Activated CD4-positive, alpha-beta T cell treated with anti-CD3 and anti-CD28 coated beads, Interleukin-2, amount 10 ng/mL, durations not matched to agents 7 days and 5 days (primary cell): ENCODE measurements at places on chromosomes 3 and 15. TPM values are rescaled to one million over a fixed set of nuclear protein-coding genes. Genes with fewer than 3 reads are reported as not detected.
A peak's percentile ranks its signal among the peaks of the same experiment; 100 is the strongest.

DNA sequence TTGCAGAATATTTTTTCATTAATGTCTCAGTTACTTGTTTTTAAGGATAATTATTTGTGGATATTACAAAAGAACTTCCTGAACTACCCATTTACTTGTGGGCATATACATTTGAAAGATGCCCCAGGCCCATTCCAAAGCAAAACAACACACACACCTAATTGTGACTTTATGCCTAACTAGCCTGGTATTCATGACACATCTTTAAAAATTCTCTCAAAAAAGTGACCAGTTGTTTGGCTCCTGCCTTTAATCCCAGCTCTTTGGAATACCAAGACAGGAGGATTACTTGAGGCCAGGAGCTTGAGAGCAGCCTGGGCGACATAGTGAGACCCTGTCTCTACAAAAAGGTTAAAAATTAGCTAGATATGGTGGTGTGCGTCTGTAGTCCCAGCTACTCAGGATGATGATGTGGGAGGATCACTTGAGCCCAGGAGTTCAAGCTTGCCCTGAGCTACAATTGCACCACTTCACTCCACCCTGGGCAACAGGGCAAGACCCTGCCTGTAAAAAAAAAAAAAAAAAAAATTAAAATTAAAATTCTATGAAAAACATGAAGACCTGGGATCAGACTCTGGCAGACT lies 51.7 kb upstream of the SLC4A7 start:
- peaks cover 21% of the 10 kb centered on the region for H3K4me1 ChIP-seq
- DNase-seq: no peak
- no peak overlapping the region for H3K4me3 ChIP-seq
- peaks cover 3% of the 10 kb centered on the region for H3K36me3 ChIP-seq
- H3K27me3 ChIP-seq: no peaks in the 10 kb centered on the region

- H3K27ac ChIP-seq: no peak overlapping the region
- H3K36me3 ChIP-seq: peaks cover 16% of the 10 kb centered on the region
- H3K4me3 ChIP-seq: no peak overlapping the region
- no peaks in the 10 kb centered on the region for H3K4me1 ChIP-seq
- H3K27me3 ChIP-seq: no peaks in the 10 kb centered on the region
Observed at GRCh38 chr3:197125636-197126035, 96.0 kb upstream of the MELTF start.

- no peak for DNase-seq
- no peak overlapping the region for H3K27ac ChIP-seq
- H3K4me3 ChIP-seq: no peak overlapping the region
- no peaks in the 10 kb centered on the region for H3K36me3 ChIP-seq
Observed at GRCh38 chr15:34718681-34719665, 35.8 kb downstream of the GJD2 start.

DNA sequence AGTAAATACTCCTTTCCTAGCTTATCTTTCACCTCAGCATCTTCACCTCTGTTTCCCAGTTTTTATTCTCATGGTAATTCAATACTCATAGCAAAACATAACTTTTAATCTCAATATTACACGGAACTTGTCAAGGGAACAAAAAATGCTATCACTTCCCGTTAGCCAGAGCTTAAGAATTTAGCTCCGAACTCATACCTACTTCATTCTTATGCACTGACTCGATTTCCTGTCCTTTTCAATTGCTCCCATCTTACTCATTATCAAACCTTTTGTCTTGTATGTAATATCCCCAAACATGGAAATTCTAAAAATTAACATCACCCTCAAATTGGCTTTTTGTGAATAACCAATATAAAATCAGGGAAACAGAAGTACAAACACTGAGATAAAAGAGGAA lies 28.2 kb downstream of the MYEF2 start:
- no peak for DNase-seq
- peaks cover 2% of the 10 kb centered on the region for H3K4me1 ChIP-seq
- H3K36me3 ChIP-seq: peaks cover 18% of the 10 kb centered on the region
- no peak overlapping the region for H3K27ac ChIP-seq
- H3K27me3 ChIP-seq: no peaks in the 10 kb centered on the region

- H3K36me3 ChIP-seq: no peaks in the 10 kb centered on the region
- no peaks in the 10 kb centered on the region for H3K4me1 ChIP-seq
- H3K4me3 ChIP-seq: no peak overlapping the region
- DNase-seq: no peak
- no peak overlapping the region for H3K27ac ChIP-seq
- no peaks in the 10 kb centered on the region for H3K27me3 ChIP-seq
Observed at GRCh38 chr3:84547207-84547606, 411.6 kb upstream of the CADM2 start.

- H3K4me3 ChIP-seq: peak overlapping the region; percentile 85
- peak overlapping the region; percentile 94 for H3K27ac ChIP-seq
- H3K36me3 ChIP-seq: peaks cover 24% of the 10 kb centered on the region
- peaks cover 51% of the 10 kb centered on the region for H3K4me1 ChIP-seq
Observed at GRCh38 chr3:127597020-127597771, 1.0 kb upstream of the MCM2 start.

DNA sequence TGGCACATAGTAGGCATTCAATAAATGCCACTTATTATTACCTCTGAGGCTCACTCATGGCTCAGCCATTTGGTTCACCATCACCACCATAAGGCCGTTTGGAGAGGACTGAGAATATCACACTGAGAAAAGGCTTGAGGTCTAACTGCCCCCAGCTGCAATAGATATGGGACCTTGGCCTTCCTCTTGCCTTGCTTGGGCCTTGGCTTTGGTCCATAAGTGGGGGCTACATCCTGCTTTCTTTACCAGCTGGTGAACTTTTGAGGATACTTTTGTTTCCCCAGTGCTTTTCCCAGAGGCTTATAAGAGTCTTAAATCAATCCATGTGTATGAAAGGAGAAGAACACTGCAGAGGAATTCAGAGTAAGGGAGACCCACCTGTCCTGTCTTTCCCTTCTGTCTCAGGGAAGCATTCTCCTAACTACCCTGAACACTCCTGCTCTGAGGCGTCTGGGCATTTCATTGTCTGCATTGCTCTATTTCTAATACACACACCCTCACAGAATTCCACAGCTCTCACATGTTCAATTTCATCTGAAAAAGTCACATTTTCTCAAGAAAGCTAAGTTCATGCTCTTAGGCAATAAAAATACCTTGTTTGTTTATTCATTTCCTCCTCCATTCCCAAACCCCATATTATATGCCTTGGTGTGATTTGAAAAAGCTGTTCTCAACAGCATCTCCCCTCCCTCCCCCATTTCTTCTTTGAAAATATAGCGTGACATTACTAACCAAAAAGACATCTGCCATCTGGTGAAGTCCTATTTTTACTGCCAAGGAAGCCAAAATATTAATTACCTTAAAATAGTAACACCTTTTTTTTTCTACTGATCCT lies 22.5 kb upstream of the KCNMB2 start:
- H3K4me1 ChIP-seq: no peaks in the 10 kb centered on the region
- no peak overlapping the region for H3K27ac ChIP-seq
- H3K36me3 ChIP-seq: no peaks in the 10 kb centered on the region

DNA sequence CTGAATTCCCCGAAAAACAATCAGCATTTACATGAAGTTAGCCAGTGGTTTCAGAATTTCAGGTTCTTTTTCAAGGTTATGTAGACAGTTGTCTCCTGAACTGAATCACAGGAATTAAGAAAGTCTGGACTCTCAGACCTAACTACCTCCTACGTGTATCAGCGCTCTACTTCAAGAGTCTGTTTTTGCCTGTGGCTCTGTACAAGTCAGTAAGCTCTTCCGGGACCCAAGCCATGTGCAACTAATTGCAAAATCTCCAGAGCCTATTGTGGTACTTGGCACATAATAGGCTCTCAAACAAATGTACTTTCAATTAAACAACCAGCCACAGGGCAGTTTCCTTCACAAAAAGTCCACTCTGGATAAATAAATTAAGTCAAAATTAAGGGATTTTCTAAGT lies 414.2 kb downstream of the PDCD6IP start:
- H3K27ac ChIP-seq: no peak overlapping the region
- no peaks in the 10 kb centered on the region for H3K36me3 ChIP-seq
- no peak for DNase-seq

DNA sequence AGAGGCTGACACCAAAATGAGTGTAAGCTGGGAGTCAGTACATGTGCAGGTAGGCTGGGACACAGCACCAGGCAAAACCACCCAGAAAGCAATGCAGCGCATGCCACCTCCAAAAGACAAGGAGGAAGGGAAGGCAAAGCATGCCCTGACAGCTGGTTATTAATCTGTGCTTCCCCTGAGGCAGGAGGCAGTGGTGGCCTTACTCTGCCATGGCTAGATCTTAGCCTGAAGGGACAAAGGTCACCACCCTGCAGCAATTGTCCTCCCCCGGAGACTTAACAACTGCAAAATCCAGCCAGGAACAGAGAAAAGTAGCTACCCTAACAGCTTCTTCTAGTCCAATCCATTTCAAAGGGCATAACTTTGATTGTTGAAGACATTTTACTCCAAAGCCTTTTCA lies 73.7 kb downstream of the PLD1 start:
- H3K36me3 ChIP-seq: no peaks in the 10 kb centered on the region
- H3K4me3 ChIP-seq: no peak overlapping the region
- no peak for DNase-seq
- H3K27me3 ChIP-seq: peaks cover 2% of the 10 kb centered on the region
- no peaks in the 10 kb centered on the region for H3K4me1 ChIP-seq

GRCh38 chr3:118548434-118548833 lies 486.2 kb downstream of the IGSF11 start:
- H3K27ac ChIP-seq: no peak overlapping the region
- DNase-seq: no peak
- no peaks in the 10 kb centered on the region for H3K36me3 ChIP-seq
- H3K27me3 ChIP-seq: no peaks in the 10 kb centered on the region

DNA sequence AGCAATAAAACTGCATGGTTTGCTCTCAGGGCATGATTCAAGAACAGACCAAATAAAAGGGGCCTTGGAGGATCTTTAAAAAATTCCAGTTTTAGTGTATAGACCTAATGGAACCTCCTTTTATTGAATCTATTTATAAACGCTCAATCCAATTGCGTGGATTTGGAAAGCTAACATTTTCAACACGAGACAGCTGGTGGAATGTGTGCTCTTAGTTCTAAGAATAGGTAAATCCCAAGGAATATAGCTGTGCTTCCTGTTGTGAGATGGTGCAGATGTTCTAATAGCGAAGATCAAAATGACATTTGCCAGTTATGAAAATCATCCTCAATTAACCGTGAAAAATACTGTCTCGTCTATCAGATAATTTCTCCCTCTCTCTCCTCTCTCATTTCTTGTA lies 192.5 kb downstream of the ATP10A start:
- H3K4me1 ChIP-seq: no peaks in the 10 kb centered on the region
- H3K27me3 ChIP-seq: peaks cover 21% of the 10 kb centered on the region
- H3K27ac ChIP-seq: no peak overlapping the region
- no peak for DNase-seq

- DNase-seq: no peak
- no peak overlapping the region for H3K4me3 ChIP-seq
- no peaks in the 10 kb centered on the region for H3K27me3 ChIP-seq
- peaks cover 3% of the 10 kb centered on the region for H3K4me1 ChIP-seq
- no peak overlapping the region for H3K27ac ChIP-seq
- H3K36me3 ChIP-seq: no peaks in the 10 kb centered on the region
Observed at GRCh38 chr3:59518283-59519055, 468.6 kb upstream of the CFAP20DC start.

DNA sequence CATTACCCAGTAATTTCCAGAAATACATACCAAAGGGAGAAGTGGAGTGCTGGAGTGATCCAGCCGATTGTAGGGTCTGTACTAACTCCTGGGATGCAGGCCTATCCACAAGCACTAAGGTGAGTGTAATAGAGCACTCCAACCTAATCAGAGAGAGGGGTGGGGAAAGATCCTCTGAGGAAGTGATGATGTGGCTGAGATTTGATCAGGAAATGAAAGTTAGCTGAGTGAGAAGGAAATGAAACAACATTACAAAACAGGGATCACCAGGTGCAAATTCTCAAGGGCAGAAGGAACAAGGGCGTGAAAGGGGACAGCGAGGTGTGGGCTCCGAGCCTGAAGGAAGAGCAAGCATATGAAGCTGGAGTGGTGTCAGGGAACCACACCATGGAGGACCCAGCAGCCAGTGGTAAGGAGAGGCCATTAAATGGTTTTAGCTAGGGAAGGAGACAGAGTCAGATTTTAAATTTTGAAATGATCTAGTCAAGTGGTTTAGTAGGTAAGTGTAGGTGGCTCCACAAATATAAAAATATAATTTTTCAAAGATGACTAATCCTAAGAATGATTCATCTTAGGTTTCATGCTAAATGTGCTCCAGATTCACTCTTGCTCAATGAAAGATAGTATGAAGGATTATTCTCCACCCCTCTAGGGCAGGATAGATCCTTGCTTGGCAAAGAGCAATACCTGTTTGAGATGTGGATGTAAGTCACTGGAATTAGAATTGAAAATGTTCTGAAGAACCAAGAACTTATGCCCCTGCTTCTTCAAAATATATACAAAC lies 348.7 kb downstream of the TBL1XR1 start:
- no peak for DNase-seq
- no peak overlapping the region for H3K4me3 ChIP-seq
- H3K27me3 ChIP-seq: no peaks in the 10 kb centered on the region

DNA sequence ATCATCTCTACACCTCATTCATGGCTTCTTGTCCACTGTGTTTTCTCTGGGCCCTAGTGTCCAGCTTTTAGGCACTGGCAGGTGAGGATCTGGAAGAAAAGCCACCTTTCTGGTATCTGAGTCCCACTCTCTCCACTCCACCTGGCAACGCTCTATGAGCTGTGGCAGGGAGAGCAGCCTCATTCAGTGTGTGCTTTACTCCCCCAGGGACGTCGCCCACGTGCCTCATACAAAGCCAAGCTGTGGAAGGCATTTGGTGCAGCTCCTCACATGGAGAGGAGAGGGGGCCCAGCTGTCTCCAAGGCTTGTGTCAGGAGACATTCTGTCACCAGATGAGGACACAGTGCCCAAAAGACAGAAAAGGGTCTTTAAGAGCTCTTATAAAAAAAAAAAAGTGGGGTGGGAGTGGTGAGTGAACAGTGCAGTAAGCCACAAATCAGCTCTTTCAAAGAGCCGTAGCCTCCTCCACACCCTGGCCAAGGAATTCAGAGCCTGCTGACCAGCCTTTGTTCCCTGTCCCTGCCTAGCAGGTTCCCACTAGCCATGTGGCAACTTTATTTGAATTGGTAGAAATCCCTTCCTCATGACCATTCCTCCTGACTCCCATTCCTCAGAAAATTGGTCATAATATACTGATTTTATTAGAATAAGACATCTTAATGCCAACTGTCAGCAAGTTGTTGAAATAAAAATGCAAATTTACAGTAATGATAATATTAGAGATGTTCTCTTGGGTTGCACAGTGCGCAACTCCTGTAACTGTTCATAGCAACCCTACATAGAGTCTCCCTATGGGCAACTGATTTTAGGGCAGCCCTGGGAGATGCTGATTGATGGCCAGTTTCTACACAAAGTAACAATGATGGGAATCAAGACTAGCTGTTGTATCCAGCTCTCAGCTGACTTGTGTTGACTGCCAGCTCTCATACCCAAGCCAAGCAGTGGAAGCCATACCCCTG lies 29.5 kb downstream of the GALNT15 start:
- no peaks in the 10 kb centered on the region for H3K36me3 ChIP-seq
- H3K4me1 ChIP-seq: peaks cover 10% of the 10 kb centered on the region
- no peak overlapping the region for H3K27ac ChIP-seq
- H3K27me3 ChIP-seq: no peaks in the 10 kb centered on the region
- DNase-seq: no peak
- no peak overlapping the region for H3K4me3 ChIP-seq

GRCh38 chr15:93378558-93378957 lies 289.5 kb upstream of the RGMA start:
- no peaks in the 10 kb centered on the region for H3K27me3 ChIP-seq
- H3K36me3 ChIP-seq: no peaks in the 10 kb centered on the region
- H3K4me3 ChIP-seq: no peak overlapping the region
- no peak for DNase-seq
- no peaks in the 10 kb centered on the region for H3K4me1 ChIP-seq

CELF6 gene
- total RNA-seq: 1.0 TPM

TMEM158 gene
- total RNA-seq: 0.54 TPM

A4GNT gene
- not detected for total RNA-seq

VEPH1 gene
- not detected for total RNA-seq

KCNMB3 gene
- 0.60 TPM for total RNA-seq

SAMMSON gene
- total RNA-seq: not detected

IMPG2 gene
- 0.50 TPM for total RNA-seq

SCN11A gene
- 0.05 TPM for total RNA-seq

TGM5 gene
- total RNA-seq: not detected
